ENCODE measurements at places on chromosomes 12 and 14. TPM values are rescaled to one million over a fixed set of nuclear protein-coding genes. Genes with fewer than 3 reads are reported as not detected.

GRCh38 chr12:31959701-31960391 lies 631 bp downstream of the RESF1 start:
- peak; percentile 82 for DNase-seq

GRCh38 chr14:78286210-78286609 lies 116.0 kb downstream of the NRXN3 start:
- DNase-seq, result no peak

GRCh38 chr12:70040141-70040540 lies 203.1 kb upstream of the CNOT2 start:
- DNase-seq, result peak; percentile 18

GRCh38 chr14:106694638-106695393 lies 1168.4 kb downstream of the TMEM121 start:
- DNase-seq, result no peak

DNA sequence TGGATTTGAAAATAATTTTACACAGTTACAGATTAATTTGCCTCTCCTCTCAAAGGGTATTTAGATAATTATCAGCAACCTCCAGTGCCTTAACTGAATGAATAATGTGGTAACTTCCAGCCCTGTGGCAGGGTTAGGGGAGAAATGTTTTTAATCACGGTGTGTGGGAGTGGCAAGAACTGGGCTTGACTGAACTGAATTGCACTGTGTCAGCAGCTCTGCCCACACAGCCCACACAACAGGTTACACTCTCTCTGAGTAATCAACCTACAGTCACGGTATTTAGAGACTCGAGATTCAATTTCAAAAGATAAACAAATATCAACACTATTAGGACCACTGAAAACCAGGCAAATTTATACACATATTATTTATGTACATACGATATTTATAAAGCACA lies 198.5 kb downstream of the KCNC2 start:
- DNase-seq, result no peak

DNA sequence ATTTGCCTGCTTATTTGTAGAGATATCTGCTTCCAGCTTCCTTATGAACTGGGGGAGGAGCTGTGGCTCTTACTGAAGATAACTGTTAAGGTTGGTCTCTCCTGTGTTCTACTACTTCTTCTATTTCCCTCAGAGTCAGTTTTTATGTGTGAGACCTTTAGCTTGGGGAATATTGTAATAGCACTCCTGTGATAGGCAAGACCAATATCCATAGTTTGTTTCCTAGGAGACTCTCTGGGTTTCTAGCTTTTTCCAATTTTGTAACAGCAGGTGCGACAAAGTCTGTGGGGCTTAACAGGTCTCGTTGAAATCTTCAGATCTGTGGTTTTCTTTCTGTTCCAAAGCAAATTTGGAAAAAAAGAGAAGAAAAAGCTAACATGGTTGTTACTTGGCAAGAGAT lies at the start of gene OR10G3:
OR10G3 (minus strand) TSS at position 101 of the 400 bp plus-strand sequence. CDS start 9,332 bp downstream, outside the sequence.
- no peak for DNase-seq

DNA sequence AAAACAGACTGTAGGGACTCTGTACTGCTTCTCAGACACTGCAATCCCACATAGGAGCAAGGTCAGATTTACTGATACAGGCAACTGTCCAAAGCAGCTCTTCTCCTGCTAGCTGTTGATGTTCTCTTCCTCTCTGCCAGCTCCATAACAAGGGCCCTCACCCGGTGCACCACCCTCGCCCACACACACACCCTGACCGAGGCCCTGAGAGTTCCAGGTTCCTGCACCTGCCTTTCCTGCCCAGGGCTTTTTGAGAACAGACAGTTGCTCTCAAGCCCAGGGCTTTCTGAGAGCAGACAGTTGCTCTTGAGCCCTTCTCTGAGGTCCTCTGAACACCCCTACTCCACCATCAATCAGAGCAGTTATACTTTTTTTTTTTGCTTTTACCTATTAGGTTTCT lies 233.8 kb upstream of the GARIN6 start:
- no peak for DNase-seq

- no peak for DNase-seq
Measured at GRCh38 chr12:99600388-99600787, 47.2 kb upstream of the GARIN6 start.

GRCh38 chr14:104993306-104993705 lies 7.7 kb downstream of the CLBA1 start:
- DNase-seq, result no peak

DNA sequence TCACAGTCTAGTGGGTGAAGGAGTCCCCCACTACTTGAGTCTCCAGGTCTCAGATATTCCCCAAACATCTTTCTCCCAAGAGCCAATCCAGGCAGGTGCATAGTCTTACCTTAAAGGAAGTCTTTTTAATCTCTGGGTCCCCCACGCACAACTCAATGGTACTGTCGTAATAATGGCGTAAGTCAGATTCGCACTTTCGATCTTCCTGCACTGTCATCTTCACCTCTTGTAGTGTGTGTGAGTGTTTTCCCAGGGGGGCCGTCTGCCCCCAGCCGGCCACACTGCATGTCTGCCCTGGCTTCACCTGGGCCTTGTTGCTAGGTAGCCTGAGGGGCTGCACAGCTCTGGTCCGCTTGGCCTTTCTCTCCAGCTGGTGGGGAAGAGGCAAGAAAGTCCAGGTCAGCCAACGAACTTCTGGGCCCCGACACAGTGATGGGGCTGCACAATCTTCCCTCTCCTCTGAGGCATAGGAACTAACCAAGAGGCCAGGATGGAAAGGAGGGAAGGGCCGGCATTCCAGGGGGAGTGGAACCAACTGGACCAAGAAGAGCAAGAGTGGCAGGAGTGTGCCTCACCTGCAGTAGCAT lies 2.1 kb downstream of the GZMB start:
- no peak for DNase-seq

Gene DYRK4
- 78.3 TPM for total RNA-seq

Gene AKAP6
- total RNA-seq, result 14.3 TPM

Gene SLC38A4
- 2.3 TPM for total RNA-seq

Gene C12orf50
- total RNA-seq, result not detected

Gene IL31
- not detected for total RNA-seq

Gene TRHDE
- total RNA-seq, result 2.8 TPM
